ENCODE measurements at places on chromosomes 5 and 9. TPM values are rescaled to one million over a fixed set of nuclear protein-coding genes. Genes with fewer than 3 reads are reported as not detected.

DNA sequence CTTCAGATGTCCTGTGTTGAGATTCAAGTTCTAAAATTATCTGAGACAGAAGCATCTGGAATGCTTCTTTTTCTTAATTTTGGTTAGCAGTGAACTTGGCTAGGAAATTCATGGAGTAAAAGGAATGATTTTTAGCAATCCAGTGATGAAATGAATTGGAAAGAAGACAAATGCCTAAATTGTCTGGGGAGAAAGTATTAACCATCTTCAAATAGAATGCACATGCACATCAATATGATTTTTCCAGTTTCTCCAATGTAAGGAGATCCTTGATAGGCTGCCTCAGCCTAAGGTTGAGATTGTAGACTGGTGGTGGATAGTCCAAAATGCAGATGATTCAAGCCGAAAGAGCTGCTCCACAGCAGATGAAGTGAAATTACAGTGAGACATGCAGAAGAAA, 106.7 kb downstream of the PCSK5 start:
- H3K36me3 ChIP-seq = no peaks in the 10 kb centered on the region
- no peak overlapping the region for H3K27ac ChIP-seq
- H3K4me3 ChIP-seq = no peak overlapping the region
- no peaks in the 10 kb centered on the region for H3K27me3 ChIP-seq

DNA sequence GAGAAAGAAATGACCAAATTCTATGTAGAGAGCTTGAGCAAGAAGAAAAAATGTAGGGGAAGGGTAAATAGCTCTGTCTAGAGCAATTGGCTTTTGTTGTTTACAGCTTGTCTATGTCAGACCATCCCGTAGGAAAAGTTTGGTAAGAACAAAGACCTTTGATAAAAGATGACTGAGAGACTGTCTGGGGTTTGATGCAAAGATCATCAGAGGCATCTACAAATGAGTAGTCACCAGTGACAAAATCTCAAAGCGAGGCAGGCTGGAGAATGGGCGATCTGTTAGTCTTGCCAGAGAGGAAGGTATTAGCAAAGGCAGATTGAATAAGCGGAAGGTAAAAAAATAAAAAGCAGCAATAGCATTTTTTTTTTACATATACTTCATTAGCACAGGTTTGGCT, 125.0 kb upstream of the RASGRF2 start:
- no peak overlapping the region for H3K4me3 ChIP-seq
- H3K27ac ChIP-seq = no peak overlapping the region
- H3K4me1 ChIP-seq = no peaks in the 10 kb centered on the region
- no peaks in the 10 kb centered on the region for H3K27me3 ChIP-seq
- DNase-seq = no peak

- H3K4me3 ChIP-seq = no peak overlapping the region
- DNase-seq = no peak
- H3K36me3 ChIP-seq = no peaks in the 10 kb centered on the region
- no peak overlapping the region for H3K27ac ChIP-seq
Observed at GRCh38 chr5:158747816-158748432, 351.8 kb downstream of the EBF1 start.

DNA sequence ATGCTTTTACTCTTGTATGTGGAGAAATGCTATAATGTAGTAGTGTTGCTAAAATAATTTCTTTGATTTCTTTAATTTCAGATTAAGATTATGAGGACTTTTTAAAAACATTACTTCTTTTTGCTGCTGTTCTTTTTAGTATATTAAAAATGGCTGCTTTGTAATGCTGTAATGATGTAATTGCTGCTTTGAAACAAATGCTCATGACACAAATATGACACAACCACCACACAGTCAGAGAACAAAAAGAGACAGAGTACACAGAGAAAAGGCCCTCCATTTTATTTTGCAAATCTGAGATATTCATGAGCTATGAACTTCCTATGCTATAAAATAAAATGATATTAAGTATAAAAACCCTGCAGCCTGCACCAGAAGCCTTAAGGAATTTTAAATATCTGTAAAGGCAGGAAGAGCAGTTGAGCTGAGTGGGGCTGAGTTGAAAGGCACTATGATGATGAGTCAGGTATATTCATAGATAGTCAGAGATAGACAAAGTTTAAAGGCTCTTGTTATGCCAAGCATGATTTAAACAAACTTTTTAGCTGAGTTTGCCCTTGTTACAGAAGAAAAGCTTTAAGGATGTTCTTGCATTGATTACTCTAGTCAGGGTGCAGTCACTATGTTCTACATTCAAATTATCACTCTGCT, 5.1 kb upstream of the POU5F2 start:
- DNase-seq = no peak
- no peak overlapping the region for H3K4me3 ChIP-seq
- no peaks in the 10 kb centered on the region for H3K36me3 ChIP-seq
- no peaks in the 10 kb centered on the region for H3K27me3 ChIP-seq
- no peaks in the 10 kb centered on the region for H3K4me1 ChIP-seq

DNA sequence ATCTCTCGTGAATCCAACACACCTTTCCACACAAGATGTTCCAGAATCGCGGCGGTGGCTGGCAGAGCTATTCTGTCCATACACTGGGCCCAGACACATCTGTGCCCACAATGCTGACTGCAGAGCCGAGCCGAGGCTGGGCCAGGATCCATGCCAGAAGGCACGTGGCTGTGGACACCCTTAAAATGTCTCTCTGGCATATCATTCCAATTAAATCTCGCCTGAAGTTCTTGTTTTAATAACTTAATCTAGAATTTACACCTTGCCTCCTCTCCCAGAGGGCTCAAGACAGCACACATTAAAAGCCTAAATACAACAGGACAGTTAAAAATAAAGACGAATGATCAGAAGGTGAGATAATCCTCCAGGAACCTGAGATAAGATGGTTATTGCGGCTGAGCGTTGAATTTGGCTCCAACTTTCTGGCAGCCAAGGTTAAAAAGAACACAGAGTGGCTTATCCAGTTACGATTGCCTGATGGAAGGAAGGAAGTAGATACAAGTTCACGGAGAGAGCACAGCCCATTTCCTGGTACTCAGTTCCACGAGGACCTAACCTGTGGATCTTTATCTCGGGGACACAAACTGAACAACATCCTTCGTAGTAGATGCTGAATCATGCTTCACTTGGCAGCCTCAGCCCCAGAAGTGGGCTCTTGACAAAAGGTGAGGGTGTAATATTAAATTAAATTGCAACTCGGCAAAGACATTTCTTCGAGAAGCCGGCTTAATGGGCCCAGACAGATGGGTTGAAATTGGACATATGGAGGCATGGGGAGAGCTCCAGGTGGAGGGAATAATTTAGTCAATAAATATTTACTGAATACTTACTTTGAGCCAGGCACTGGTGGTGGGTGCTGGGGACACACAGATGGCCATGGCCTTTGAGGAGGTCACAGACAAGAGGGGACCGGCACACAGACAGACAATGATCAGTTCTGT, 86.0 kb upstream of the TBC1D2 start:
- H3K27ac ChIP-seq = no peak overlapping the region
- no peaks in the 10 kb centered on the region for H3K4me1 ChIP-seq
- no peaks in the 10 kb centered on the region for H3K36me3 ChIP-seq
- H3K4me3 ChIP-seq = no peak overlapping the region
- DNase-seq = no peak

- no peaks in the 10 kb centered on the region for H3K36me3 ChIP-seq
- peak overlapping the region; percentile 63 for H3K27ac ChIP-seq
- no peak overlapping the region for H3K4me3 ChIP-seq
Observed at GRCh38 chr5:172437445-172438318, 16.6 kb downstream of the SH3PXD2B start.

- no peak overlapping the region for H3K4me3 ChIP-seq
- H3K36me3 ChIP-seq = no peaks in the 10 kb centered on the region
- DNase-seq = no peak
Observed at GRCh38 chr5:57650360-57651069, 167.9 kb upstream of the ACTBL2 start.

The CMBL gene
- 10.0 TPM for total RNA-seq

DNA sequence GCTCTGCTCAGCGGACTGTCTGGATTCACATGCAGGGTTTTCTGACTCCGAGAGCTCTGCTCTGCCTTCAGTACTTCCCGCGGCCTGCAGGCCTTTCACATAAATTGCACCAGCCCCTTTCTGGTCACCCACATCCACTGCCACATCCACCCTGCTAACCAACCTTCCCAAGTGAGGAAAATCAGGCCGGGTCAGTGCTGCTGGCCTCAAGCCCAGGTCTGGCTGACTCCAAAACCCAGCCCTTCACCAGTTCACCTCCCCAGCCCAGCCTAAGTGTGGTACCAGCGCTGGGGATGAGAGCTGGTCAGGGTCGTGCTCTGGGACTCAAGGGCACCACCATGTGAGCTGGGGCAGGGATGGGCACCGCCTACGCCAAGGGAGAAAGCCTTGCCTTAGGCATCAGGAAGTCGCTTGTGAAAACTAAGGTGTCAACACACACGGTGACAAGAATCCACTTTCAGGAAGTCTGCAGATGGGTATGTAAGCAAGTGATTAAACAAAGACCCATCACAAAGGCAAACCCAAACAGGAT, 12.3 kb downstream of the LMAN2 start:
- H3K27me3 ChIP-seq = no peaks in the 10 kb centered on the region
- H3K4me1 ChIP-seq = no peaks in the 10 kb centered on the region
- H3K4me3 ChIP-seq = no peak overlapping the region

- H3K27ac ChIP-seq = no peak overlapping the region
- no peak overlapping the region for H3K4me3 ChIP-seq
- H3K4me1 ChIP-seq = no peaks in the 10 kb centered on the region
- H3K36me3 ChIP-seq = no peaks in the 10 kb centered on the region
- no peak for DNase-seq
Observed at GRCh38 chr9:136958898-136959850, 7.1 kb downstream of the LCN12 start.

The NUTM2G gene
- not detected for total RNA-seq

Measured in sigmoid colon (tissue), 7 donors.